ENCODE measurements at places on chromosomes 6 and 20. TPM values are rescaled to one million over a fixed set of nuclear protein-coding genes. Genes with fewer than 3 reads are reported as not detected.

DNA sequence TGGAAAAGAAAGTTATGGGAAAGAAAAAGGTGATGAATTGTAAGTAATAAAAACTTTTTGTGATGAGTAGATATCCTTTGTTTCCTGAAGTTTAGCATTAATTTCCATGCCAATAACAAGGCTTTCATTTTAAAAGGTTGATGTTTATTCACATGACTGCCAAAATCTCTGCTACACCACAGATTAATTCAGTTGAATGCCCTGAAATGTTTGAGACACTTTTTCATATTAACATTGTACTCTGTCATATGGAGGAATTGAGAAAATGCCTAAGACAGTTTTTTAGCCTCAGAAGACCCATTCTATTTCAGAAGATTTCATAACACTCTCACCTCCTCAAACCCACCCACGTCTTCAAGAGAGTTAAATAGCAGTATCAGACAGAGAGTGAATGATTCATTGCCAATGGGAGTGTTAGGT is 115.5 kb downstream of the ADGRG6 start:
- no peak for ATAC-seq

DNA sequence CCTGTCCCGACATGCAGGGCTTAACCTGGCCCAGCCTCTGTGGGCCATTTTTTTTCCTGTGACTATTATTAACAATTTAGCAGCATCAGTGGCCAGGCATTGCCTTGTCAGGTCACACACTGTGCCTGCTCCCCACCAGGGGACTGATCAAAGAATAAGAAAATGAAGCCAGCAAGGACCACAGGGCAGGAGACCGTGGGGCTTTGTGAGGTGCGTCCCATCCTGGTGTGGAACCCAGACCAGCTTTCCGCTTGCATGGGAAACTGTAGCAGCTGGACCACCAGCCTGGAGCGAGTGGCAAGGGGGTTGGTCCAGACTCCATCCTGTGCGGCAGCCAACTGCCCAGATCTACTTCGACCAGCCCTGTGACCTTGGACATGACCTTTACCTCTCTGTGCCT is 218.3 kb downstream of the ANKRD60 start:
- no peak for ATAC-seq

The SNAI1 gene
- 0.79 TPM for total RNA-seq

DNA sequence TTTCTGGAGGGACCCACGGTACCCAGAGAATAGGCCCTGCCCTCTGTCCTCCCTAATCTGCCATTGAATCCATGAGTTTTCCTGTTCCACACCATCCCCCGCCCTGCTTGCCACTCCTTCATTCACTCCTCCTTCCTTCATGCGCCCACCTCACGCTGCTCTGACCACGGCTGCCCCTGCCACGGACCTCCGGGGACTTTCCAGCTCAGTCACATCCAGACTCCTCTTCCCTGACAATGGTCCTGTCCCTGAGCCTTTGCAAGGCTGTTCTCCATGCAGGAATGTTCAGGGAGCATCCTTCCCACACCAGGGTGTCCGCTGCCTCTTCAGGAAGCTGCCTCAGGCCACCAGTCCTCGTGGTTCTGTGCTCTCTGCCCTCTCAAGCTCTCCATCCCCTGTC is 25.9 kb downstream of the GLP1R start:
- ATAC-seq = no peak

The SPATS1 gene
- total RNA-seq = not detected

The TNFRSF6B gene
- total RNA-seq = 8.9 TPM

The ZNF318 gene
- total RNA-seq = 15.9 TPM

The OR10C1 gene
- not detected for total RNA-seq

- ATAC-seq = no peak
Observed at GRCh38 chr20:62238569-62239277, 402 bp downstream of the OSBPL2 start.

The RNF39 gene
- total RNA-seq = not detected

The MYLK4 gene
- total RNA-seq = 0.31 TPM

DNA sequence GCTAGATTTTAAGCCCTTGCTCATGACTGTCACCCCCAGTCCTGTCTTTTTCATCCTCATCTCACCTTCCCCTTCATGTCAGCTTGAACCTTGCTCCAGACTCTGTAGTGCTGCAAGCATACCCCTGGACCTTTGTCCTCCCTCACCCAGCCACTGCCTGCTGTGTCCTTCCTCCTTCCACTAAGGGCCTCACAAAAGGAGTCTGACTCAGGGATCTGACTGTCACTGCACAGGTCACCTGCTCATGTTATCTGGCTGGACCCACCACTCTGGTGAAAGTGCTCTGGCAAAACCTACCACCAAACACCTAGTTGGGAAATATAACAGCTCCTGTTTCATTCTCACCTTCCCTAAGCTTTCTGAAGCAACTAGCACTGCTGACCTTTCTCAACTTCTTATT is 151.4 kb downstream of the INSM1 start:
- ATAC-seq = no peak

The ZSWIM3 gene
- 4.3 TPM for total RNA-seq

DNA sequence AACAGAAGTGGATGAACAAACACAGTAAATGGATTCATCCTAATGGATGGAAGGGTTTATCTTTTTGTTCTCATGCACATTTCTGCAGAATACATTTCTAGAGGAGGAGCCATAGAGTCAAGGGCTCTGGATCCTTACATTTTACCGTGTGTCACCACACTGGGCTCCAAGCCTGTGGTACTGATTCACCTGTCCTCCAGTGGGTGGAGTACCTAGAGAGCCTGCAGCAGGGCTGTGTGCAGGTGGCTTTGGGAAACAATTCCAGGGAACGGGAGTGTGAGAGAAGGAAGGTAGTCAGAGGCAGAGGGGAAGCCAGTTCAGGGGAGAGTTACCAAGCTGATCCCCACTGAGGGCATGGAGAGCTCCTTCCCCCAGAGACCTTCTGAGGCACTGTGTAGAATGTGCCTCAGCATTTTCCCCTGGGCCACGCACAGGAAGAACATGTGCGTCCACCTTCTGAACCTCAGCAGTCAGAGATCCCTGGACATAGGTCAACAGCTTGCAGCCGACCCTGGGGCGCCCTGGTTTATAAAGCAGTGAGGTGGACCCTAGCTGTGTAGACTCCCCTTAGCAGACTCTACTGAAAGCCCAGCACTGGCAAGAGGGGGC is 85.3 kb upstream of the SLC22A23 start:
- ATAC-seq = no peak

The ADGRF1 gene
- not detected for total RNA-seq

Measured in gastroesophageal sphincter (tissue), 4 donors.